Activated naive CD4-positive, alpha-beta T cell (primary cell): ENCODE measurements at places on chromosomes 16 and 17.

GRCh38 chr17:78278139-78278741, 46.8 kb downstream of the TMEM235 start:
- no peak for DNase-seq

GRCh38 chr17:46150216-46150963, 42.8 kb downstream of the KANSL1 start:
- DNase-seq = no peak

GRCh38 chr16:72657791-72658190, 390.1 kb downstream of the ZFHX3 start:
- DNase-seq = no peak

DNA sequence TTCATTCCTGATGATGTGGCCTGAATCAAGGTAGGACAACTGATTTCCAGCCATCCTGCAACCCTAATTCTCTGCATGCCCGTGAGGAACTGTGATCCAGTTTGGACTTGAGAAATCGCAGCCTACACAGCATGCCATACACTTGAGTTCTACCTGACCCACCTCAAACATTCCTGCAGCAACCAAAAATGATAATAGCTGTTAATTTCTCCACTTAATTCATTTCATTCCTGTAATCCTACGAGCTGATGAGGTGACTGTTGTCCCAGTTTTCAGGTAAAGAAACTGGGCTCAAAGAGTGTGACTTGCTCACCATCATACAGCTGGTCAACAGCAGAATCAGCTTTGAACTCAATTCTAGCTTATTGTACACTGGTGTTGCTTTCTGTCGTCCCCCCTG, 2.2 kb upstream of the GAS7 start:
- DNase-seq = no peak

GRCh38 chr17:29561554-29562517, 5.0 kb downstream of the ABHD15 start:
- no peak for DNase-seq
